ENCODE measurements at places on chromosomes 6 and 20.

DNA sequence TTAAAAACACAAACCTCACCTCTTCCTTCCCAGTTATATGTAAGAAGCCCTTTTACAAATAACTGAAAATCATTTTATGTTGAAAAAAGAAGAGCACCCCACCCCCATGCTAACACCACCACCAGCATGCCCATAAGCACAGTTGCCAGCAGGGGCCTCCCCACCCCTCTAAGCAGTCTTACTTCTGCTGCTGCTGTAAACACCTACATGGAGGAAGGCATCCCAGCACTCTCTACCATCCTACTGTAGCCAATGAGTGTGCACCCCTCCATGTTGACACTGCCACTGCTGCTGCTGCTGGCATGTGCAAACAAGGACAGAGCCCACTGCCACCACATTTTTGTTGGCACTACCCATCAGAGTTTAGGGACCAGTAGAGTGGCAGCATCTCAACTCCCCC lies 49.6 kb upstream of the PHIP start:
- DNase-seq, result no peak

DNA sequence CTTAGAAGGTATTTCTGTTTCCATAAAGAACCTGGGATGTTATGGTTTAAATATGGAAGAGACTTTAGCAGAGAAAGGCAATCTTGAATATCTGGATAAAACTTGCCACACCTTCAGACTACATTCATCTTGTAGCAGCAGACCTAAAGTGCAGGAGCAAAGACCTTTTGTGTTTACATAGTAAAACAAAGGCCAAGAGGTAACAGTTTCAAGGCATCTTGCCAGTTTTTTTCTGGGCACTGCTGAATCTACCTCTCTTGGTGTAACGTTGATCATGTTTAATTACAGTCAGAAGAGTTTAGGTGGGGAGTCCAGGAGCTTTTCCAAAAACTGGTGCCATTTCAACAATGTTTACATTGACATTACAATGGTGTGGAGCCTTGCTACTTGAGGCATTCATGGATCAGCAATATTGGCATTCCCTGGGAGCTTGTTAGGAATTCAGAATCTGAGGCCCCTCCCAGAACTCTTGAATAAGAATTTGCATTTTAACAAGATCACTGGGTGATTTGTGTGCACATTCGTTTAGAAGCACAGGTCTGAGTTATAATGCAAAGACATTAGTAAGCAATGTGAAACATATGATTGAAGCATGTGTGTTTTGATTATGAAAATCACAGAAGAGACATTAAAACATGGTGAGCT lies 94.5 kb downstream of the F13A1 start:
- no peak for DNase-seq

GRCh38 chr6:87661503-87661902 lies 40.5 kb downstream of the AKIRIN2 start:
- DNase-seq, result no peak

DNA sequence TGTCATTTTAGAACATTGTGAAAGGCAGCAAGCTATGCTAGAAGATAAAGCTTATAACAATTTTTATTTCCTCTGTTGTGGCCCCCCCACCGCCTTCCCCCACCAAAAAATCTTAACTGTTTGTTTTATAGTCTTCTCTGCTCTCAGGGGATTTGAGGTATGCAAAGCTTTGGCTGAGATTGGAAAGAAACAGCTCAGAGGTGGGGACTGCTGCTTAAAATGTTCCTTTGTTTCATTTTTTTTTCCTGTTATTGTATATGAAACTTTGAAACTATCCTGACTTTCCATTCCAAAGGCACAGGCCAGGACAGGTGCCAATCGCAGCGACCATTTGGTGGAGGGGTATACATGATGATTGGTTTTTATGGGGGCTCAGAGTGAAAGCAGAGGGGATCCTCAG lies 114.7 kb upstream of the PHACTR1 start:
- no peak for DNase-seq

DNA sequence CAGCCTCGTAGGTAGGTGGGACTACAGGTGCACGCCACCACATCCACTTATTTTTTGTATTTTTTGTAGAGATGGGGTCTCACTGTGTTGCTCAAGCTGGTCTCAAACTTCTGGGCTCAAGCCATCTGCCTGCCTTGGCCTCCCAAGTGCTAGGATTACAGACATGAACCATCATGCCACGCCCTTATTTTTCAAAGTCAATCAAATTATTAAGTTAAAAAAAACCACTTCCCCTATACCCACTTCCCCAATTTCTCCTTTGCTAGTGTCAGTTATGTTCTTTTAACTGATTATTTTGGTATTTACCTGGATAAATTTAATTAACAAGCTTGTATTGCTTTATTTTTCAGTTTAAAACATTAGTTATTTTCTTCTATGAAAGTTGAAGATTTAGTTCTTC lies 49.6 kb downstream of the RIOK1 start:
- DNase-seq, result no peak

GRCh38 chr6:45665859-45666258 lies 288.1 kb upstream of the SUPT3H start:
- DNase-seq, result no peak

DNA sequence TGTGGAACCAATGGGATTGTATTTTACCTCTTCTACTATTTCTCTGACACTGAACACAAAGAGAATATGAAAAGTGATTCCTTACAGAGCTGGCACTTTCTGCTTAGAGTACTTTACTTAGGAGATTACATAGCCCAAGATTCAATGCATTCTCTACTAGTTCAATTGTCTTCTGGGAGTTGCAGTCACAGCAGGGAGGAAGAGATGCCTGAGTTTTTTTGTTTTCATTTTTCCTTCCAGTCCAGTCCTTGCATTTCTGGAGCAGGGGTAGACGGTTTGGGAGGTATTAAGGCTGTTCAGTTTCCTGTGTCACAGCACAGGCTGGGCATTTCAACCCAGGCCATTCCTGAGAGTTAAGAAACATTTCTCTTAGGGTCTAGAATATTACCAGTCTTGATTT lies 42.0 kb upstream of the SLC2A12 start:
- no peak for DNase-seq

- no peak for DNase-seq
Measured at GRCh38 chr6:45835721-45836437, 179.8 kb downstream of the CLIC5 start.

DNA sequence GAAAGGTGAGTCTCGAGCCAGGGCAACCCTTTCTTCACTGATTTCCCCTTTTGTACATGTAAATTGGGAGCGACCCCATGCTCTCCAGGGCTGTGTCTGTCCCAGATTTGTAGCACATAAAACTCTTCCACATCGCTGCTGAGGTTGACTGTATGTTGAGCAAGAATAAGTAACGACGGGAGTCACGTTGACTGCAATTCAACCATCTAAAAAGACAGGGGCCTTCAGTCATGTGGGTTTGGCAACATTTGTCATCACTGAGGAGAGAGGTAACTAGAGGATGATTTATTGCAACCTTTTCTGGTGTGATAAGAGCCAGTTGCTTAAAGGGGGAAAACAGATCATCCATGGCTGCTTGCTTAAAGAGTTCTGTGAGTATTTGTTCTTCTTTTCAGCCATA lies 159.4 kb upstream of the SULF2 start:
- no peak for DNase-seq

GRCh38 chr20:58223358-58223941 lies 5.0 kb downstream of the ANKRD60 start:
- no peak for DNase-seq

- DNase-seq, result no peak
Measured at GRCh38 chr6:2877960-2878359, 25.1 kb downstream of the SERPINB9 start.

DNA sequence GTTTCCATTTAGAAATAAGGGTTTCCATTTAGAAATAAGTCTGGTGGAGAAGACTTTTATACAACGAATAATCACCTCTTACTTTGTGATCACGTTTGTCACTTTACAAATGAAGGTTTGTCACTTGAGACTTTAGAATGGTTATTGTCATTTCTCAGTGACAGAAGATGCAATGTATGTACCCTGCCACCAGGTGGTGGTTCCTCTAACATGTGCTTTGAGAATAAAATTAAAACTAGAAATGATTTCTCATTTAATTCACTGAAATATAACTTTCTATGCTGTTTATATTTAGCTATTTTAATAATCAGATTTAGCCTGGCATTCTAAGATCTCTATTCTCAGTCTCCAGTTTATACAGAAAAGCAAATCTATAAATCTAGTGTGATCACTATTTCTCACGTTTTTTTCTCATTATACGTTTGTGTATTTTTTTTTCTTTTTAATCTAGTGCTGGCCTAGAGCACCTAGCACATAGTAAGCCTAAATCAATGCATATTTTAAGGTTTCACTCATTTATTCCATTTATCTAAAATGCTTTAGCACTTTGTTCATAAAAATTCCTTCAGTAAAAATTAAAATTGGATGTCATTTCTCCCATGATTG lies 57.4 kb upstream of the TFAP2D start:
- no peak for DNase-seq

GRCh38 chr6:156557251-156557910 lies 219.8 kb upstream of the ARID1B start:
- no peak for DNase-seq

GRCh38 chr20:56932575-56933330 lies 303.6 kb downstream of the TFAP2C start:
- no peak for DNase-seq

GRCh38 chr6:29792123-29793035 lies 35.2 kb upstream of the HLA-G start:
- DNase-seq, result peak; percentile 73

GRCh38 chr20:24961384-24962181 lies 12.5 kb downstream of the CST7 start:
- no peak for DNase-seq

DNA sequence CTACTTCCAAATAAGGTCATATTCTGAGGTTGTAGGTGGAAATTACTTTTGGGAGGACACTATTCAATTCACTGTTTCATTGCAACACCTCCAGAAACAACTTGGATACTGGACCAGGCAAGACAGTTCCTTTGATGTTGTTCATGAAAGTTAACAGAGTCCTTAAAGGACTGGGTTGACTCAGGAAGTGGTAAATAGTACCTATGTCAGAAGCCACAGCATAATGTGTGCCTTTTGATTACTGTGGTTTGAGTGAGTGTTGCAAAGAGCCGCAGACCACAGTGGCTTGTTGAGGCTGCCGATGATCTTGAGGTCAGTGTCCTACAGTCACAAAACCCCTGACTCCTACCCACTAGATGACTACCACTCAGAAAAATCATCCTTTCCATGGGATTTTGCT lies 10.9 kb downstream of the IL20RA start:
- DNase-seq, result no peak

DNA sequence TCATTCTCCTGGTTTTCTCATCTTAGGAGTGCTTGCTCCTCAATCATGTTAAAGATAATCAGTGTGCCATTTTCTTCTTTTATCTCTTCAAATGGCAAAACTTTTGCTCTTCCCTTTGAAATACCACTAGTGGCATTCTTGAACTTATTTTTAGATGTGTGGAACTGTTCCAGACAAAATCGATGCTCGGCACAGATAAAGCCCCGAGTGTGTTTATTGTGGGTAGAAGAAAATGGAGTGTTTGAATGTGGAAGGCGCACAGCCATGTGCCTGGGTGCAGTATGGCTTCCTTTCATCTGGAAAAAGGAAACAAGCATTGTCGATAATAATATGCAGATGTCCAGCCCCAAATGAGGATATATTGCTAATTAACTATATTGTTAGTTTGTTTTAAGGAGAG lies 42.4 kb downstream of the ISM1 start:
- no peak for DNase-seq

DNA sequence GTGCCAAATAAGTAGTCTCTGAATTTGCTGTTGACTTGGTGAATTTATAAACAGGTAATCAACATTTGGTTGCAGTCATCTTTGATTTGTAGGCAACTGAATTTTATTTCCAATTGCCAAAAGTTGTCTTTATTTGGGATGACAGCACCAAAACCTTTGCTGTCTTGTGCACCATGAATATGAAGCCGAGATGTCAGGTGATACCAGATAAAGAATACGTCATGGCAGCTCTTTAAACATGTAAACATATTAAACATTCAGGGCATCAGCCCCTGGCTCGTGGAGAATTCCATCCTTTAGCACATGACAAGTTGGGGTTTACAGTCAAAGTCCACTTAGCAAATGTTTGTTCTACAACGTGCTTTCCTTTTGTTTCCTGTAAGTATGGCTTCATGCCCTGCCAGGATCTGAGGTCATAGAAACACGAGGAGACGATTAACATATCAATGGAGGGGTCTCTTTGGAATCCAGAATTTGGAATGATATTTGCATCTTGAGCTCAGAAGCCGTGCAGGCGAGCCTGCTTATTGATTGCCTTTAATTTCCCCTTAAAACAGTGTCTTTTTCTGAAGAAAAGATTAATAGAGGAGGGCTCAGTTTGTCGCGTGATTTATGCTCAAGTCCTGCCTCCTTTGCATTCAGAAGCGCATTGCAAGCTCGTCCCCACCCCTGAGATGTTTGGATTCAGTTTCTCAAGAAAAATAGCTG lies 170.2 kb upstream of the ZNF217 start:
- no peak for DNase-seq

DNA sequence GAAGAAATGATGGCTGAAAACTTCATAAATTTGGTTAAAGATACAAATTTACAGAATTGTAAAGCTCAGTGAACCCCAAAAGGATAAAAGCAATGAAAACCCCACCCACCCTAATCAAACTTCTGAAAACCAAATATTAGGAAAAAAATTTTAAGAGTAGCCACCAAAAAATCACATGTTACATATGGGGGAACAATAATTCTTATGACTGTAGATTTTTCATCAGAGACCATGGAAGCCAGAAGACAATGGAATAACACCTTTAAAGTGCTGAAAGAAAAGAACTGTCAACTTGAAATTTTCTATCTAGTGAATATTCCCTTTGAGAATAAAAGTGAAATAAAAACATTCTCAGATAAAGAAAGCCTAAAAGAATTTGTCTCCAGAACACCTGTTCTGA lies 24.4 kb downstream of the PROCR start:
- DNase-seq, result no peak

GRCh38 chr20:6104493-6105188 lies 18.2 kb downstream of the FERMT1 start:
- no peak for DNase-seq

DNA sequence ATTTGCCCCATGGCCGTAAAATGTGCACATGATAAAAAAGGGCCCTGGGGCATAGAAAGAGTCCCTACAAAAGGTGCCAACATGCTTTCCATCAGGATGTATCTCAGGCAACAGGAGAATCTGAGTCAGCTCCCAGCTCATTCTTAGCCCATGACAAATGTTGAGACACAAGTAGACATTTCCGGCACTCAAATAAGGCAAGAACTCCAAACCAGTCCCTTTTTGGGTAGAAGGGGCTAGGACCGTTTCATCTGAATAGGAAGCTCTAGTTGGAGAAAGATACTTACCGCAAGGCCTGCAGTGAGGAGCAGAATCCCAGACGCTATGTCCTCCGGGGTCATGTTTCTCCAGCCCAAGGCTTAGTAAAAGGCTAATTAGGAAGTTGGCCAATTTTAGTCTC lies 261.0 kb upstream of the RIN2 start:
- no peak for DNase-seq

All from stimulated activated CD4-positive, alpha-beta T cell treated with anti-CD3 and anti-CD28 coated beads, TNF-alpha, amount 100 ng/mL, for 4 hours (primary cell).